ENCODE measurements at places on chromosomes 2 and 18.

DNA sequence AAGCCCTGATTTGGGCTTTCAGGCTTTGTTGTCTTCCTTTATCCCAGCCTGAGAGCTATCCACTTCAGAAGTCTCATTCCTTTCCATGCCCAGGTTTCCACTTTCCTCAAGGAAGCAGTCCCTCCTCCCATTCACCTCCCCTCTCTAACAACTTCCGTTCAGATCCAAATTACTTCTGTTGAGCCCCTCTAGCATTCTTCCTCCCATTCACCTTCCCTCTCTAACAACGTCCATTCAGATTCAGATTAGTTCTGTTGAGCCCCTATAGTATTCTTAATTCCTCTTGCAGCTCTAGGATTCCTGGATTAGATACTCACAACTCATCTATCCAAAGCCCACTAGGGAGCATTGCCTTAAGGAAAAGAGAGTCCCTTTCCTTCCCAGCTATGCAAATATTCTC lies 216.8 kb downstream of the RAD51AP2 start:
- DNase-seq, result no peak

- no peak for DNase-seq
Measured at GRCh38 chr18:65526099-65526498, 224.7 kb upstream of the CDH7 start.

- no peak for DNase-seq
Measured at GRCh38 chr2:217299590-217299989, 439.7 kb upstream of the TNP1 start.

DNA sequence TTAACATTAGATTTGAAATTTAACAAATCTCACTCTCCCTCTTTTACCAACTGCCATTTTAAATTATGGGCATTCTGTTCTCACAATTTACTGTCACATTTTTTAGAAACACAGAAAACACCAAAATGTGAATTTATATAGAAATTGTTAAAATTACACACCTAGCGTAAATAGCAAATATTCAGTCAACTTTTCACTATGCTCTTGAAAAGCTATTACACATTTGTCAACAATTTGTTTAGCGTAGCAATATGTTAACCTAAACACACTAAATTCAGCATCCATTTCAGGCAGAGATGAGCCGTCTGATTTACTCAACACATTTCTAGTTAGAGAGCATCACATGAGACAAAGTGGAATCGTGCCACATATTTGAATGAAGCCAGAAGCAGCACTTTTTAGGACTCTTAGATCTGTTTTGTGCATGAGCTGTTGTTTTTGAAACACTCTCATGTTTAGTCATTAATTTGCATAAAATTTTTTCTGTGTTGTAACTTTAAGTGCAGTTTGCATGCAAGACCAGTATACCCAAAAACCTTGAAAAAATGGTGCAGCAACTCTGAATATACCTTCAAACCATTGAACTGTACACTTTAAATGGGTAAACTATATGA lies 8.2 kb downstream of the TTC32 start:
- no peak for DNase-seq

DNA sequence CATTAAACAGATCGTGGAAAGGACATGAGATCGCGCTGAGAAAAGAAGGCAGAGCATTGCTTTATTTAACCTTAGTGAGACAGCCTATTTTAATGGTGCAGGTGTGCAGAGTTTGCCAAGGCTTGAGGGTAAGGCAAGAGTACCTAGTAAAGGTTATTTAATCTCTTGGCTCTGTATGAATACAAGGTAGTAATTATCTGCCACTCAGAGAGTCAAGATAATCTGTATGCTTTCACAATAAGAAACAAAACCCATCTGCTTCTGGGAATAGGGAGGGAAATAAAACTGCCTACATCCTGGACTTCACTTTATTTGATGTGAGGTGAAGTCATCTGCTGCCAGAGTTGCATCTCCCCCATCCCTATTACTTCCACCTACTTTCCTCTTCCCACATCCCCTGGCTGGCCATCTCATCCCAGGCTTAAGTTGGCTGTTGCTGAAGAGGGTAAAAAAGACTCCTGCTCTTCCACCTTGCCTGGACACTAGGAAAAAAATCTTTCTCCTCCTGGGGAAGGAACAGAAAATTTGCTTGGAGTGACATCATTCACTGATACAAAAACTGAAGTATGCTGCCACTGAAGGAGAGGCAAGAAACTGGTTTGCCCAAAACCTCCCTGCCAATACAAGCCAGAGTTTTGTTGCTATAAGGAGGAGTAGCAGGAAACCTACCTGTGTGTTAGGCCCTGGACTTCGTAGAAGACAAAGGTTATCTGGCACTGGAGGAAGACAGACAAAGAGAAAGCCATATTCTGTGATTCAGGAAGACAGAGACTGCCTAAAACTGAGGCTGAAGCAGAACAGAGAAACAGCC lies 35.8 kb upstream of the ARHGAP25 start:
- no peak for DNase-seq

Data from NK-92 treated with Interleukin-12 subunit alpha and Interleukin-12 subunit beta, amount 100 ng/mL, for 24 hours (cell line).